ENCODE measurements at places on chromosomes 7 and 10.

DNA sequence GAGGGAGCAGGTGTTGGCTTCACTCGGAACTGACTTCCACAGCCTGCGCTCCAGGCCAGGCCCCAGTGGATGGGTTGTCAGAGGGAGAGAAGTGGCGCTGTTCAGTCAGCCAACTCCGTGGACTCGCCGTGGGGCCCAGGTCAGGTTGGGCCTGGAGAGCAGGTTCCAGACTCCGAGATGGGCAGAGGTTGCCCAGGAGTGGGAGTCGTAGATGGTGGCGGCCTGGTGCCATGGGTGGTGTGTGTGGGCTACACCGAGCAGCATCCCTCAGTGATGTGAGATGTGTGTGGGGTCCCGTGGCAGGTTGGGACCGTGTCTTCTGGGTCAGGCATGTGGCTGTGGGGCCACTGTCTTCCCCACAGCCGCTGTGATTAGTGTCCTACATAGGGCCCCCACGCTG is 10.4 kb downstream of the ZNF316 start:
- no peak for DNase-seq

DNA sequence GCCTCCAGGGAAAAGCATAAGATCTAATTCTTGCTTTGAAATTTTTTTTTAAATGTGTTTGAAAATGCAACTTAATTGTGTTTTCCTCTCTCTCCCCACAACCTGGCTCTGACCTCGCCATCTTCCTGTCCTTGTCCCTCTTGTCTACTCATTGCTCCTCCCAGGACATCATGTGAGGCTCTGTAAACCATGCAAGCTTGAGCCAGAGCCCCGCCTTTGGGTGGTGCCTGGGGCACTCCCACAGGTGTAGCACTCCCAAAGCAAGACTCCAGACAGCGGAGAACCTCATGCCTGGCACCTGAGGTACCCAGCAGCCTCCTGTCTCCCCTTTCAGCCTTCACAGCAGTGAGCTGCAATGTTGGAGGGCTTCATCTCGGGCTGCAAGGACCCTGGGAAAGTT is 9.8 kb upstream of the CDHR1 start:
- DNase-seq = no peak

DNA sequence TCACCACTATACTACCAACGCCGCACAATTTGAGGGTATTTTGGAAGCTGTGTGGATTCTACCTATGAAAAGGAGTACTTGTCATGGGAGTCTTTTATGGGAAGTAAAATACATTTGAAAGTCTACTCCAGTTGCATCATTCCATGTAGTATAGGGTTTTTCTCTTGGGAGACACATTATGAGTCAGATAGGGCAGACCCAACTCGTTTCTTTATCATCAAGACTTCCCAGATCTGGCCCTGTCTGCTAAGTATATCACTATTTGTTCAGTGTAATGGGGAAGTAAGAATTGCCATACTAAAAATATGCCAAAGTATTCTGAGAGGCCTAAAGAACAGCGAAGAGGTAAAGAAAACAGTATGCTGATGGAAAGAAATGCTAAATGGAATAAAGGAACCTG is 144.2 kb downstream of the SPAG6 start:
- no peak for DNase-seq

GRCh38 chr7:143892527-143893300 is 9.3 kb downstream of the TCAF1 start:
- no peak for DNase-seq

DNA sequence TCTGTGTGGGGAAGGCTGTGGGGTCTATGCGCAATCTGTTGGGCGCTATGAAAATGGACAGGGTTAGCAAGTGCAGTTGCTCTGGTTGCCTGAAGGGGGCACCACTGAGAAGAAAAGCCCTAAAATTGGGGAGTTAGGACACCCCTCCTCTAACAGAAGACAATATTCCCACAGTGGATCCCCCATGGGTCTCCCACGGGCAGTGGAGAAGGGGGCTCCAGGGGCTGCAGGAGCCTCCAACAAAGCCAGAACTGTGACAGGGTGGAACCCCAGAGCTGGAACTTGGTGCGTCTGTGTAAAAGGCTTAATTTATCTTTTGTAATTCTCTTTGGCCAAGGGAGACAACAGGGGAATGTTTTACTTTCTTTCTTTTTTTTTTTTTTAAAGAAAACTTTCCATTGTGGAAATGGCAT is 12.5 kb upstream of the COL13A1 start:
- no peak for DNase-seq

DNA sequence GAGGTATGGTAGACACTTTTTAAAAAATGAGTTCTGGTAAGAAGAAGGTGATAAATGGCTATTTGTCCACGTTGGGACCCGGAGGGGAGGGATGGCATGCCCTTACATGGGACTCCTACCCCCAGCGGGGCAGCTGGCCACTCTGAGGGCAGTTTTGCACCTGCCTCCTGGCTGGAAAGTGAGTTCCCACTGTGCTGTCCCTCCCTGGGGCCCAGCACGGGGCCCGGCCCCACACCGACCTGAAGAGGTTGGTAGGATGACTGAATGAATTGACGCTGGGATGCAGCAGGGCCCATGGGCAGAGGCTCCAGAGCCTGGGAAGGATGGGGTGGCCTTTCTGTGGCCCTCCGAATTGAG is 601 bp upstream of the AEBP1 start:
- no peak for DNase-seq

- DNase-seq = no peak
Measured at GRCh38 chr10:89537364-89537763, 2.0 kb upstream of the SLC16A12 start.

- no peak for DNase-seq
Measured at GRCh38 chr7:10672186-10672585, 301.5 kb upstream of the PHF14 start.

DNA sequence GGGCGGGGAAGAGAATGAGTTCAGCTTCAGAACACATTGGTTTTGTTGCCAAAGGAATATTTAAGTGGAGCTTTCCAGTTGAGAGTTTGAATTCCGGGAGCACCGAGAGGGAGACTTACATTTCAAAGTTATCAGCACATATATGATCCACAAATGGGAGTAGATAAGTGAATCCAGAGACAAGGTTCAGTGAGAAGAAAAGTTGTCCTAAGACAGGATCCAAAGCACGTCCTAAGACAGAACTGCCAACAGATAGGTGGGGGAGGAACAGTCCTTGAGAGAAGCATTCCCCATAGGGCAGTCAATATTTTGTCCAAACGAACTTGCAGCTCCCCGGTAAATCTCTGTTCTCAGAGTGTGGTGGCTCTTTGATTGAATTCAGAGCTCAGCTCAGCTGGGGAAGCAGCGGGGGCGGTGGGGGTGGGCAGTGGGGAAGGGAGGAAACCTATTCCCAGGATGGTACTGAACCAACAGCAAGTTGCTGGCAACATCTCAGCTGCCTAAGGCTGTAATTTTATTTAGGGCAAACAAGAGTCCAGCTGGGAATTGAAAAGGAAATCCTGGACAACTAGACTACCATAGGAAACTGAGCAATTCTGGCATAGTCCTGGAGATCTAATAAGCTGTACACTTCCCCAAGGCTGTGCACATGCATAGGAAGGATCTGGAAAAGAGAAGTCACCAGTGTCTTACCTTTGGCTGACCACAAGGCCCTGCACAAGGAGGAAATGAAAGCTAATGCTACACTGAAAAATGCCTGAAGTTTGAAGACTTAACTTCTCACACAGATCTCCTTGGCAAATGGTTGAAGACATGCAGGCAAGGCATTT is 94.2 kb upstream of the CXCL12 start:
- no peak for DNase-seq

- DNase-seq = no peak
Measured at GRCh38 chr7:17402628-17403278, 104.3 kb downstream of the AHR start.

- no peak for DNase-seq
Measured at GRCh38 chr7:27116031-27116961, 13.8 kb upstream of the HOXA2 start.

GRCh38 chr10:86261941-86262687 is 104.5 kb downstream of the GRID1 start:
- DNase-seq = no peak

DNA sequence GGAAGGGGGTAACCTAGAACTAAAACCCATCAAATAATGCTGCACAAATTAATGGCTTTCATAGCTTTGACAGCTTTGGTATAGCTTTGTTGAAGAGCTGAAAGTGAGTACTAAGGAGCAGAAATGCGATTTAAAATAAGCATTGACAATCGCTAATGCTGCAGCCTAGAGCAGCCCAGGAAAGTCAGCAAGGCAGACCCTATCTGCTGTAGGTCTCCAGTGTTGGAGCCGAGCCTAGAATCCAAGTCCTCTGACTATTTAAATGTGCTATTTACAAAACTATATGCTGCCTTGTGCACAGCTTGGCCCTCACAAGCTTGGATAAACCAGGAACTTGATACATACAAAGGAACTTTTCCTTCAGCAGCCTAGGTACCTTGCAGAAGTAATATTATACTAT is 64.9 kb upstream of the ASAH2 start:
- DNase-seq = no peak

- no peak for DNase-seq
Measured at GRCh38 chr7:25804154-25804553, 347.8 kb upstream of the NFE2L3 start.

DNA sequence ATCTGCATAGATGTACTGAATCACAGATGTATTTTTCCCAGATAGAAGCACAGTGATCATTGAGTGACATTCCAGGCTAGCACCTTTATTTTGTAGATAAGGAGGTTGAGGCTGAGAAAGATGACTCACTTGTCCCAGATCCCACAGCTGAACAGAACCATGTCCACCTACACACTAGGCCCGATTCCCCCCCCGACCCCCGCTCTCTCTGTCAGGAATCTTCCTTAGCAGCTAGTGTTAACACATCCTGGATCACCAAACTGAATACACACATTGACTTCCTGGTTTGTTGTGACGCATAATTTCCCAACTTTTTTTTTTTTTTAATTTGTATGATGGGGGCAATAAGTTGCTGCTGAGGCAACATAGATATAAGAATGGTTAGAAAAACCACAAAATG is 5.2 kb downstream of the SFMBT2 start:
- no peak for DNase-seq

DNA sequence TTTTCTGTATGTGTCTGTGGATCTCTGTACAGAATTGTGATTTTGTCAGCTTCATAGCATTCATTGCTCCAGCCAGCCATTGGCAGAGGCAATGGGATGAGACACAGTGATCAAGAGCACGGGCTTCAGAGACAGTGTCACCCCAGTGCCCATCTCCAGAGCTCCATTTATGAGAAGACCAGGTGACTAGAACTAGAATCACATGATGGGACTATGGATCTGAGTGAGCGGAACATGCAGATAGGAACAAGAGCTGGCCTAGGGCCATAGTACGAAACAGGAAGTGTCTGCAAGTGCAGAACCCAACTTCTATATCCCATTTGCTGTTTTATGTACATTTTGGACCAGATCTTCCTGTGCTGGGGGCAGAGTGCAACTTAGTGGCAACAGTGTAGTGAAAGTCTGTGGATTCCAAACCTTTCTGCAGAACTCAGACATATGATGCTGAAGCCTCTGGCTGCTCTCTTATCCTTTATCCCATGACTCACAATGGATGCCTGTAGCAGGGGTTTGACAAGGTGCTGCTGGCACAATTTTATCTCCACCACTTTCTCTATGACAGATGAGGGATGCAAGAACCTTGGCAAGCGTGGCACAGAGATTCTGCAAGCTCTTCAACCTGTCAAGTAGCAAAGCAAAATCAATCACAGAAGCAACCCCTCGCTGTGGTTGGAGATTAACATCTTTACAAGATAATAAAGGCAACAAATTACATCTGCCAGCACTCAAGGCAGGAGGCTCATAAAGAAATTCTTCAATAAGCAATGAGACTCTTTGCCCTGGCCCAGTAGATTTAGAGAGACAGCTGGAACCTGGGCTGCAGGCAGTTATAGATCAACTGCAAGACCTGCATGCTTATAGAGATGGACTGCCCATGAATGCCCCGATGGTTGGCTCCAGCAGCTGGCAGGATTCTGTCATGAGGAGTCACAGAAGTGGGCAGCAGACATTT is 681.3 kb downstream of the TNS3 start:
- DNase-seq = no peak

- DNase-seq = no peak
Measured at GRCh38 chr10:86757113-86757972, 924 bp downstream of the BMPR1A start.

DNA sequence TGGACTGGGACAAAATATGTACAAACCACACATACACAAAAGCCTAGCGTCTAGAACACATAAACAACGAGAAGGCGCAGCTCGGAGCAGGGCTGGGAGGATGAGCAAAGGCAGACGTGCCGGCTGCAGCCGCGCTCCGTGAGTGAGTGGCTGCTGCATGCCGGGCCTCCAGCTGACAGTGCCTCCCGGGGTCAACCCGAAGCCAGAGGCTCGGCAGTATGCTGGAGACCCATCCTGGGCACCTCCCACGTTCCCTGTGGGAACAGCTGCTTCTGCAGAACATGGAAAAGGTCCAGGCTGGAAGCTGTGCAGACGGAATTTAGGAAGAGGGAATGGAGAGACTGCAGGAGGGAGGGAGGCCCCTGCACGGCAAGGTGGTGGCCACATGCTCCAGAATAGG is 3.6 kb upstream of the GPR146 start:
- DNase-seq = no peak

DNA sequence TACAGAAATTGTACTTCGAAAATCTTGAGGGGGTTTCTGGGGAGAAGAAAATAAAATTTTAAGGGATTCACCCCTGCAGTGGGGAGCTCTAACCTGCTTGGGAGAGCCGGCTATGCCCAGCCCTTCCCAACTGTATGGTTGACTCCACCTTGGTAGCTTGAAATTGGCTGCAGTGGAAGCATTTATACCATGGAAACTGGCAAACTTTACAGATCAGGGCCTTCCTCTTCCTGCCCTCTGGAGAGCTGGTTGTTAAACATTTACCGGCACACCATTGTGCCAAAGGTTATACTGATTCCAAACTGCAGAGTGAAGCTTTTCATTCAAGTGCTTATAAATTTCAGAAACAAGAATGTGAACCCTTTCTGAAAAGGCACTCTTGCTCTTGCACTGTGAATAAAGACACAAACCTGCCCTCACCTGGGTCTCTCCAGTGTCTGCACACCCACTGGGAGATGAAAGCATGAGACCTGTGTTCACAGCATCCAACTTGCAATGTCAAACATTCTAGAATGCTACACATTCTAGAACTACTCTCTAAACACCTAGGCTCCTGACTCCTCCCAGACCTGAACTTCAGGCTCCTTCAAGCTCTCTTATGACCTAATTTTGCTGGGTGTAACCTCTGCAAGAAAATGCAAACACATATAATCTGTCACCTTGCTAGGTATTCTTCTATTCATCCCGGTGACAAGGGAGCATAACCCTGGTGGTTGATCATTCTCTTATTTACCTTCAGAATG is 44.7 kb downstream of the ABLIM1 start:
- DNase-seq = no peak

DNA sequence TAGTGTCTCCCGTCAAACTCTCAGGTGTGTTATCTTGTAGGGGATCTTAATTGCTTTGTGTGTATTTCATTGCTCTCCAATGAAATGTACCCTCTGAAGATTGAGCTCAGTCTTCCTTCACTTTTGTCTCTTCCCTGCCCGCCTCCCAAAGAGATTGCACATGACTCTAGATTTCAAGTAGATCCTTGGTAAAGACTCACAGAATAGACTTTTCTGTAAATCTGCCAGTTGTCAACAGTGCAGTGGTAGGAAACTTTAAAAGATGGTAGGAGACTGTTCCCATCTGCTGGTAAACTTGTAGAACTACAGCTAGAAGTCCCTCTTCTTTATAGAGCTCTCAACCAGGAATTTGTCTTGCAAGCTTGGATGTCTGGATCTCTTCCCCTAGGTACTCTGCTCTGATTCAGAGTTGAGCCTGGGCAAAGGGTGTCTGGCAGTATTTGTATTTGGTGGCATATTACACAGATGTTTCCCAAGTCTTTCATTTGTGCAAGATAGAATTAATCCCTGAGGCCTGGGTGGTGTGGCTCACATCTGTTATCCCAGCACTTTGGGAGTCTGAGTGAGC is 9.6 kb downstream of the CCL26 start:
- peak; percentile 8 for DNase-seq
